Activated CD4-positive, alpha-beta T cell treated with anti-CD3 and anti-CD28 coated beads, Interleukin-2, amount 50 U/mL, for 16 hours (primary cell): ENCODE measurements at places on chromosomes 16 and 17.

DNA sequence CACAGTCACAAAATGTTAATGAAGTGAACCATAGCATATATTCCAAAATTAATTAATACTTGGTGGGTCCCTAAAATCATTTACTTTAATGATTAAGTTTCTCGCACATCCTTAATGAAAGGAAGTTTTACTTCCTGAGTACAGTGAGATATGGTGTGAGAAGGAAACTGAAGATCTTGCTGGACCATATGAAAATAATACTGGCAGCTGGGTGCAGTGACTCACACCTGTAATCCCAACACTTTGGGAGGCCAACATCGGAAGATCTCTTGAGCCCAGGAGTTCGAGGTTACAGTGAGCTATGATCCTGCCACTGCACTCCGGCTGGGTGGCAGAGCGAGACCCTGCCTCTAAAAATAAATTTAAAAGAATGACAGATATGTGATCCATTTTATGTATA, 62.5 kb downstream of the ABCA8 start:
- no peak for DNase-seq

DNA sequence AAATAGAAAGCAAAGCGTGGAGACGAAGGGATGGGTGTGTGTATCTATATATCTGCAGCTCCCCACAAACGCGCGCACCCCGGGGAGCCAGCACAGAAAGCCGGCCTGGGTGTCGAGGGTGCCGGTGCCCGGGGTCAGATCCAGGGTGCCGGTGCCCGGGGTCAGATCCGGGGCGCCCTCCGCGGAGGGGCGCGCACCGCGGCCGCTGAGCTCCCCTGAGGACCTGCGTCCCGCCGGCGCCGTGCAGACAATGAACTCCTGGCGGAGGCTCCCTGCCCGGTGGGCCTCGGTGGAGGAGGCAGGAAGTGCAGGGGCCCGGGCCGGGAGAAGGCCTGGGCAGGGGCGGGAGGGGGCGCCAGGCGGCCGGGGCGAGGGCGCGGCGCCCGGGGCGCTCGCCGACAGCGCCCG, 1.1 kb downstream of the ZNF423 start:
- no peak for DNase-seq

- no peak for DNase-seq
Measured at GRCh38 chr16:80837533-80838147, 33.2 kb upstream of the CDYL2 start.

- DNase-seq, result peak; percentile 51
Measured at GRCh38 chr16:68093816-68094613, 8.8 kb downstream of the NFATC3 start.

DNA sequence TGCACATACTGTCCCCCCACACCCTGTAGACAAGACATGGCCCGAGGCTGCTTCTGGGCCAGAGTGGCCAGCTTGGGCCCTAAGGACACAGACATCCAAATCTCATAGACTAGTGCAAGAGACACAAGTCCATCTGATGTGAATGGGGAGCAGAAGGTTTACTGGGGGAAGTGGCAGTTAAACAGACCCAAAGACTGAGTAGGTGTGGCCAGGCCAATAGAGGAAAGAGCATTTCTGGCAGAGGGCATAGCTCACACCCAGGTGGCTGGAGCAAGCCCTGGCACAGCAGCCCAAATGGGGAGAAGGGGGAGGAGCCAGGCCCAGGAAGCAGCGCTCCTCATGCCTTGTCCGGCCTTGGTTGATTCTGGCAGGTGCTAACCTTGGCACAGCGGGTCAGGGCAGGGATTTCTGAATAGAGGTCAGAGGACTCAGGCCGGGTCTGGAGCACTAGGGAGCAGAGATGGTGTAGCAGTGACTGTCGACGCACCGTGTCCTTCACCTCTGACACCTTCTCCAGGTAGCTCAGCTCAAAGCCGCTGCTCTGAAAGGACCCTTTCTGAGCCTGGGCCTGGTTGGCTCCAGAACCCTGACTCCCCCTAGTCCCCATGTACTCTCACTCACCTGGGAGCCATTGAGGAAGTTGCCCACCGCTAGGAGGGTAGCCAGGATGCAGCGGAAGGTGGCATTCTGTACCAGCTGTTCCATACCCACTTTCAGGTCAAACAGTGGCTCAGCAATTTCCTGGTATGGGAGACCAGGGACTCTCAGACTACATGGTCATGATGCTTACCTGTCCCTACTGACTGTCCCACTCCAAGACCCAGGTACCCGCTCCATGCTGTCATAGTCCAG, 4.1 kb downstream of the TMEM208 start:
- no peak for DNase-seq

- peak; percentile 95 for DNase-seq
Measured at GRCh38 chr16:70476272-70477020, 22.1 kb downstream of the FCSK start.

DNA sequence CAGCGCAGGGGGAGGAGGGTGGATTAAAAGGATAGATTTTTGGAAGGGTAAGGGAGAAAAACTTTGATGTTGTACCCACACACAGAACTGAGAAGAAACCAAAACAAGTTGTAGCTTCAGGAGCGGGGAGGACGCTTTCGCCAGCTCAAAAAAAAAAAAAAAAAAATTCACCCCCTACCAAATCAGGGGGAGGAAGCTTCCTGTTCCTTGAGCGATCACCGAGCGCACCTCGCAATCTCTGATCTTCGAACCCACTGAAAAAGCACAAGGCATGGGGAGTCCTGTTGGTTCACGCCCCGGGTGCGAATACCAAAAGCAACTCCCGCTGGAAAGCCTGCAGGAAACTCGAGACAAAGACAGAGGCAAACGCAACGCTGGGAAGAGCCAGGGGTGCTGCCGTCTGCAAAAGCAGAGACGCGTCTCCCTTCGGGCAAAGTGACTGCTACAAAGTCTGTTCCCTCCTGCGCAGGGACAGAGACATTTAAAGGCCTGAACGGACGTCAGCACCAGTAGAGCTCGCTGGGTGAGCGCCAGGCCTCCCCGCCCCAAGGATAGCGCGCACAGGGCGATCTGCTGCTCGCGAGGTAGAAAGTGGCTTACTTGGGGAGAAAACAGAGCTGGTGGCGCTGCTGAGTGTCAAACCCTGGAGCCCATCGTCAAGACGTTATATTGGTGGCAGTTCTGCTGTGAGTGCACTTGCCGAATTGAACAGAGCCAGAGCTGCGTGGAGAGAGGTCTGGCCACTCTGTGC, 190.4 kb downstream of the USP22 start:
- peak; percentile 31 for DNase-seq

DNA sequence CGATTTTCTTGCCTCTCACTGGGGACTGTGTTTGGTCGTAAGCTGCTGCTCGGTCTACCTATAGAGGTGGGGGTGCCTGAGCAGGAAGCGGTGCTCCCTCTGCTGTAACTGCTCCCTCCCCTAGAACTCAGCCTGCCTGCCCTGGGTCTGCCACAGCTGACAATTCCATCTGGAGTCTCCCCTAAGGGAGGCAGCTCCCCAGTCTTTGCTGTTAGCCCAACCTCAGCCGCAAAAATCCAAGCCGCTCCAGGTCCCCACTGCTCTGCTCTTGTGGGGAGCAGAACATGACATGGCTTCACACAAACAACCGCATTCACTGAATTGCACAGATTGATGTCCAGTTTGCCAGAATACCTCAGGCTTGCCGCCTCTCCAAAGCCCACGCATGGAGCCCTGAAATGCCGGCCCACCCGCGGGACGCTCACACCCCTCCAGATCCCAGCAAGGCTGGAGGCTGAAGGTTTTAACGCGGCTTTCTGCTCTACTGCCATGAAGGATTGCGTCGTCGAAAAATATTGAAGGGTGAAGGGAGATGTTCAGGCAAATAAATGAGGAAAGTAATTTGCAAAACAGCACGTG, 221.5 kb upstream of the FOXF1 start:
- DNase-seq, result no peak

DNA sequence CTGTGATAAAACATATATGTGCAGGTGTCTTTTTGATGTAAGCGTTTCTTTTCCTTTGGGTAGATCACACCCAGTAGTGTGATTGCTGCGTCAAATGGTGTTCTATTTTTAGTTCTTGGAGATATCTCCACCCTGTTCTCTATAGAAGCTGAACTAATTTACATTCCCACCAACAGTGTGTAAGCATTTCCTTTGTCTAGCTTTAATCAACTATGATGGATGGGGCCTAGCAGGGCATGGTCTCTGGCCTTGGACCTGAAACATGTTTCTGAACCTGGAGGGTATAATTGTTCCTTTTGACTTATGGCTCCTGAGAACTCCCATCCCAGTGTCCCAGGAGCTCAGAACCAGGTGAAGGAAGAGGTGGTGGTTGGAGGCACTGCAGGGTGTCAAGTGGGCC, 93.9 kb downstream of the HAPSTR1 start:
- DNase-seq, result no peak

- DNase-seq, result no peak
Measured at GRCh38 chr17:49577650-49577934, 1.9 kb downstream of the NXPH3 start.

DNA sequence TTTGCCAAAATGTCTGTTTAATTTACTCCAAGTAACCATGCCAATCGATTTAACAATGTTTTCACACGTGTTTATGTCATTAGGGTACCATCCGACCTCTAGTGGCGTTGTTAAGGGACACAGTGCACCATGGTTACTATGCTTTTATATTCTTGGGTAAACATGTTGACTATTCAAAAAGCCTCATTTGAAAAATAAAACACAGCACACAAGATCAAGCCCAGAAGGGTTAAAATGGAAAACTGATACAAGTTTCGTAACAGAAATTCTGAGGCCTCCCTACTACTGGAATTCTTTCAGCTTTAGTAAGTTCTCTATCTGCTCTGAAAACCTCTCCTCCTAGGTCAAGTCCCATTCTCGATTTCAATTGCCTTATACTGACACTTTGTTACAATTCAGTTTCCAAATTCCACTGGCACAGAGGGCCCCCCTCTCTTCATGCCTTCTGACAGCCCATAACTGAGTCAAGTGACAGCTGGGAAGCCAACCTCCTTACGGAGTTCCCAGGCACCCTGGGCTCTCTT, 2.1 kb downstream of the CFAP20 start:
- peak; percentile 47 for DNase-seq

- no peak for DNase-seq
Measured at GRCh38 chr16:49969091-49970030, 55.7 kb upstream of the CNEP1R1 start.

GRCh38 chr16:81099958-81100357, 3.8 kb upstream of the GCSH start:
- no peak for DNase-seq

DNA sequence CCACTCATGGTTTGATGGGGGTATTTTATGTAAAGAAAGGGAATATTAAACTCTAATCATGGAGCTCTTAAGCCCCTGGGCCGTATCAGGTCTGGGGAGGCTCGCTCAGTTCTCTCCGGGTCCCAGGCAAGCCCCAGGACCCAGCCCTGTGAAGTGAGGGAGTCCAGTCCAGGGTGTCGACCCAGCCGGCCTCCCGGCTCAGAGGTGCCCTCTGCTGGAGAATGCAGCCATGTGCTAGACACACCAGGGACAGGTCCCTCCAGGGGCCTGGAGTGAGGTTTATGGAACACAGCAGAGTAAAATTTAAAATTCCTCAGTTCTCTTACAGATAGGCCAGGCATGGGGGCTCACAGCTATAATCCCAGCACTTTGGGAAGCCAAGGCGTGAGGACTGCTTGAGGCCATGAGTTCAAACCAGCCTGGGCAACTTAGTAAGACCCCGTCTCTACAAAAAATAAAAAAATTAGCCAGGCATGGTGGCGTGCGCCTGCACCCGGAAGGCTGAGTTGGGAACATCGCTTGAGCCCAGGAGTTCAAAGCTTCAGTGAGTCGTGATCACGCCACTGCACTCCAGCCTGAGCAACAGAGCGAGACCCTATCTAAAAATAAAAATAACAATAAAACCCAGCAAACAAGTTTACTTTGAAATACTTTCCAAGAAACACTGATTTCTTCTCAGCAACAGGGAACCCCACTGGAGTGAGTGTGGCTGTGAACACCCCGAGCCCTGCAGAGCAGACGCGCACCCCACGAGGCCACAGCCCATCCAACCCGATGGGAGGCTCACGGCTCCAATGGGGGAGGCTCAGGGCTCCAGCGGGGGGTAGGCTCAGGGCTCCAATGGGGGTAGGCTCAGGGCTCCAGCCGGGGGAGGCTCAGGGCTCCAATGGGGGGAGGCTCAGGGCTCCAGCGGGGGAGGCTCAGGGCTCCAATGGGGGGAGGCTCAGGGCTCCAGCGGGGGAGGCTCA, 72.2 kb downstream of the ZNF778 start:
- DNase-seq, result peak; percentile 76

- no peak for DNase-seq
Measured at GRCh38 chr16:3454093-3454492, 10.6 kb downstream of the NAA60 start.

DNA sequence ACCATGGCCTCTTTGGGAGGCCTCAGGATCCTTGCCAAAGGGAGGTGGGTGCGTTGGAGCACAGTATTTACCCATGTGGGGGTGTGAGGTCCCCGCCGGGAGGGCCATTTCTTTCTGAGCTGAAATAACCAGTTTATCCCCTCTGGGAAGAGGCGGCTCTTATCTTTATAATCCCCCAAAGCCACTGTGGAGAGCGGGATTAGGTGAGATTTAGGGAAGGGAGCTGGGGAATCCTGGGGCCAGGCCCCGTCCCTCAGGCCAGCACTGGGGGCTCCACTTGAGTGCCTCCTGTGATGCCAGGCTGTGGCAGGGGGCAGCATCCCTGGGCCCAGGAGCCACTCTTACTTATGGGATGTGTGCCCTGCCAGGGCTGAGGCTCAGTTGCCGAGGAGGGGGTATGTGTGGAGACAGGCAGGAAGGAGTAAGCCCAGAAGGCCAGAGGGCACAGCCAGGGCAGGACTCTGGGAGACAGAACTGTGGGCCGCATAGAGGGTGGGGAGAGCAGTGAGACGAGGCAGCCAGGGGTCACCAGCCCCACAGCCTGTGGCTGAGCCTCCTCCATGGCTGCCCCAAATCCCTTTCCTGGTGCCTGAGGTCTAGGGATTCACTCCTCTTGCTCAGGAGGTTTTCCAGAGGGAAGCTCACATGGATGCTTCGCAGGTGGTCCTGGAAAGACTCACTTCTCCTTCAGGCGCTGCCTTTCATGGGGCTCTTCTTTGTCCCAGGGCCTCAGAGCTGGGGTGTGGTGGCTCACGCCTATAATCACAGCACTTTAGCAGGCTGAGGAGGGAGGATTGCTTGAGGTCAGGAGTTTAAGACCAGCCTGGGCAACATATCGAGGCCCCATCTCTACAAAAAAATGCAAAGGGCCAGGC, 25.0 kb downstream of the TMEM94 start:
- DNase-seq, result no peak

DNA sequence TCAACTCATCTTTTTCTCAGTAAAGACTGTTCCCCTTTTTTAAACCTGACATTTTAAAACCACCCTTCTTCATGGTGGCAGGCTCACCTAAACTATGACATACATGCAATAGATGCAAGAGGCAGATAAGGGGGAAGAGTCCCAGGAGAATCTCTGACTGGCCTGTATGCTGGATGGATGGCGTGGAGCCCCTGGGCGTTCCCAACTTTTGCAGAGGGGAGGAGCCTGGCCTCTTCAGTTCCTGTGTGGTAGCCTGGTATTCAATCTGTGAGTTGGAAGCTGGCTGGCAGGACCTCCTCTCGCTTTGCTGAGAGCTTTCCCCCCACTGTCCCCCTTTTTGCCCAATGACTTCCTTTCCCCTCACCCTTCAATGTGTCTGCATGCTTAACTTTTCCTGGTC, 217.6 kb upstream of the CA10 start:
- DNase-seq, result no peak

- DNase-seq, result no peak
Measured at GRCh38 chr17:41076788-41077187, 7.2 kb upstream of the KRTAP4-7 start.

GRCh38 chr17:4365628-4366326, 698 bp downstream of the UBE2G1 start:
- peak; percentile 31 for DNase-seq
